ENCODE measurements at places on chromosomes 3 and 15.
A peak's percentile ranks its signal among the peaks of the same experiment; 100 is the strongest.

- peak; percentile 13 for DNase-seq
Observed at GRCh38 chr15:44286814-44287452, 1.6 kb upstream of the GOLM2 start.

DNA sequence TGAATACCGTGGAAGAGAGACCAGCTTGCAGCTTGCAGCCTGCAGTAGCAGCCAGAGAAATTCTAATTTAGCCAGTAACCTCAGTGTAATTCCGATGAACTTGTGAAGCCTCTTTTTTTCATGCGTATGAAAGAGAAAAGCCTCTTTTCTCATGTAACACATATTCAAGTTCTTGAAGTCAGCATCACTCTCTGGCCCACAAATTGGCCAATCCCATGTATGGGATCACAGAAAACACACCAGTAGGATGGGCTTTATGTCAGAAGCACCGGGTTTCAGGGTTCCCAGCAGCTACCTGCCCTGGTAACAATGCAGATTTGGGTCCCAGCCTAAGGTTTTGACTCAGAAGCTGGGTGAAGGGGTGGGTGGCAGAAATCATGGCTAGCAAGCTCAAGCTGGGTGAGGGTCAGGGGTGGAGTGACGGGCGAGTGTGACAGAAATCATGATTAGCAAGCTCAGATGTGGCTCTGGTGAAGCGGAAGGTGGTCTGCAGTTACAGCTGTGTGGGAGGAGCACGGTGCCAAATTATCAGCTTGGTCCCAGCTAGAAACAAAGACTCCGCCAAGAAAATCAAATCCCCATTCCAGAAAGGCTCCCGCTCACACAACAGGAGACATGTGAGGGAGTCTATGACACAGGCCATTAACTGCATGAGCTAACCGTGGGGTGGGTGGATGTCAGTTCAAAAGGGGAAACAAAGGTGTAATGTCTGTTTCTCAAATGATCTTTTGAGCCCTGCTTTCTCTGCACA is 86.6 kb downstream of the SNRK start:
- DNase-seq, result no peak

DNA sequence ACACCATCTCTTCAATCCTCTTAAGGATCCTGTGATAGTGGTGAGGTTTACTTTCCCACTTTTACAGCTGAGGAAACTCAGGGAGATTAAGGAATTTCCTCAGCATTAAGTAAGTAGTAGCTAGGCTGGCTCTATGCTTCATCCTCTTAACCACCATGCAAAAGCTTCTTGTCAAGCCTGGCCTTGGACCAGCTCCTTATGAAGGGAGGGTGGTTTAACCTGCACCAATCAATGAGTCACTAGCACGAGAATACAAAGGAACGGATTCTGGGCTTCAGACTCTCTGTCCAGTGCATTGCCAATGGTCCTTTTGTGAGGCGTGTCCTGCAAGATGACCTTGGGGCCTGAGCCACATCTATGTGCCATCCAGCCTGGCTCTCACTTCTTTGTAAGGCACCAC is 202.0 kb upstream of the CFAP20DC start:
- no peak for DNase-seq

- DNase-seq, result no peak
Observed at GRCh38 chr15:57849317-57849716, 142.8 kb downstream of the POLR2M start.

- no peak for DNase-seq
Observed at GRCh38 chr3:188752850-188753249, 418.9 kb upstream of the TPRG1 start.

DNA sequence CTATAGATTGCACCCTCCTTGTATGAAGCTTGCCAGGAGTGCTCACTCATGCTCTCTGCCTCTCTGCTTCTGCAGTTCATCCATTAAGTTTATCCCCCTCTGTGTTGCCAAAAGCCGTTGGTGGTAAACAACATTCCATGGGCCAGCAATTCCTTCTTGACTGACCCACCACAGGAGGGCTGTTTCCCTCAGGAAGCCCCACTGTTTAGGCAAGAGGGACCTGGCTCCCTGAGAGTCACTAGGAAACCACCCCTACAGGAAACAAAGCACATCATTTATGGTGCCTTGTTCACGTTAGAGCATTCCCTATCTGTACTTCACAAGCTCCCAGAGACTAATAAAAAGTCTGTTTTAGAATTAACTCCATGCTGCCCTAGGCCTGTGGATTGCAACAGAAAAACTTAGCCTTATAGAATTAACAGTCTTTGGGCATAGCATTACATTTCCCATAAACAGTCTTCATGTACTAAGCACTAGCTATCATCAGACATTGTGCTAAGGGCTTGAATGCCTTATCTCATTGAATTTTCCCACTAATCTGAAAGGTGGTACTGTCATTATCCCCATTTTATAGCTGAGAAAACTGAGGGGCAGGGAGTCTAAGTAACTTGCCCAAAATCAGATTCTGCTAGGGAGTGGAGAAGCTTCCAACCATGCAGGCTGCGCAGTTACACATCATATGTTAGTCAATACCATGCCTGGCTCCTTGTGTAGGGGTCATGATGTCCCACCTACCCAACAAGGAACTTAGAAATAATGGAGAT is 149.9 kb downstream of the SHQ1 start:
- DNase-seq, result no peak

GRCh38 chr15:55237219-55238130 is 40.7 kb upstream of the RSL24D1 start:
- no peak for DNase-seq

- peak; percentile 70 for DNase-seq
Observed at GRCh38 chr3:171833789-171834460, 9.2 kb upstream of the TMEM212 start.

GRCh38 chr15:96306321-96306720 is 24.2 kb upstream of the NR2F2 start:
- no peak for DNase-seq

GRCh38 chr3:133058243-133058642 is 20.1 kb downstream of the TMEM108 start:
- no peak for DNase-seq

- no peak for DNase-seq
Observed at GRCh38 chr3:29773481-29773880, 492.6 kb downstream of the RBMS3 start.

- no peak for DNase-seq
Observed at GRCh38 chr3:71926262-71926600, 141.3 kb upstream of the PROK2 start.

DNA sequence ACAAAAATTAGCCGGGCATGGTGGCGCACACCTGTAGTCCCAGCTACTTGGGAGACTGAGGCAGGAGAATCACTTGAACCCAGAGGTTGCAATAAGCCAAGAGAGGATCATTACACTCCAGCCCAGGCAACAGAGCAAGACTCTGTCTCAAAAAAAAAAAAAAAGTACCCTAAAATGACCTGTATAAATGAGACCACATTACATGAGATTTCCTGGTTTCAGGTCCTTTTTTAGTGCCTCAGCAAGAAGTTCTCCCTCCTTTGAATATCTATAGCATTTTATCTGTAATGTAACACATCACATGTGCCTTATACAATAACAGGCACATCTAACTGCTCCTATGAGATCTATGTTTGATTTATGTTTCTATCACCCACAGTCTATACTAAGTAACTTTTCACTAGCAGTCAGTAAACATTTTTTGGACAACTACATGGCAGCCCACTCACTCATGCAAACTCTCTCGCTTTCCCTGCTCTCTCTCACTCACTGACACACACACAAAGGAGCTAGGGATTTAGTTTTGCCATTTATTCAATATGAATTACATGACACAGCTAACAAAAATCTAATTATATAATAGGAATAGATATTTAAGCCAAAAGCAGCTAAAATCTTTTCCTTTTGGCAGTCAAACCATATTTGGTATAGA is 34.1 kb downstream of the ADAM10 start:
- no peak for DNase-seq

- peak; percentile 68 for DNase-seq
Observed at GRCh38 chr3:100875239-100875638, 118.0 kb downstream of the ABI3BP start.

- no peak for DNase-seq
Observed at GRCh38 chr15:90174140-90174875, 26.8 kb upstream of the SEMA4B start.

- DNase-seq, result peak; percentile 78
Observed at GRCh38 chr3:66816090-66816761, 181.9 kb upstream of the KBTBD8 start.
